Gastroesophageal sphincter (tissue), 4 donors: ENCODE measurements at places on chromosomes 5 and 9.

- ATAC-seq: peak; percentile 66
Measured at GRCh38 chr5:96297290-96297689, 135.8 kb downstream of the PCSK1 start.

DNA sequence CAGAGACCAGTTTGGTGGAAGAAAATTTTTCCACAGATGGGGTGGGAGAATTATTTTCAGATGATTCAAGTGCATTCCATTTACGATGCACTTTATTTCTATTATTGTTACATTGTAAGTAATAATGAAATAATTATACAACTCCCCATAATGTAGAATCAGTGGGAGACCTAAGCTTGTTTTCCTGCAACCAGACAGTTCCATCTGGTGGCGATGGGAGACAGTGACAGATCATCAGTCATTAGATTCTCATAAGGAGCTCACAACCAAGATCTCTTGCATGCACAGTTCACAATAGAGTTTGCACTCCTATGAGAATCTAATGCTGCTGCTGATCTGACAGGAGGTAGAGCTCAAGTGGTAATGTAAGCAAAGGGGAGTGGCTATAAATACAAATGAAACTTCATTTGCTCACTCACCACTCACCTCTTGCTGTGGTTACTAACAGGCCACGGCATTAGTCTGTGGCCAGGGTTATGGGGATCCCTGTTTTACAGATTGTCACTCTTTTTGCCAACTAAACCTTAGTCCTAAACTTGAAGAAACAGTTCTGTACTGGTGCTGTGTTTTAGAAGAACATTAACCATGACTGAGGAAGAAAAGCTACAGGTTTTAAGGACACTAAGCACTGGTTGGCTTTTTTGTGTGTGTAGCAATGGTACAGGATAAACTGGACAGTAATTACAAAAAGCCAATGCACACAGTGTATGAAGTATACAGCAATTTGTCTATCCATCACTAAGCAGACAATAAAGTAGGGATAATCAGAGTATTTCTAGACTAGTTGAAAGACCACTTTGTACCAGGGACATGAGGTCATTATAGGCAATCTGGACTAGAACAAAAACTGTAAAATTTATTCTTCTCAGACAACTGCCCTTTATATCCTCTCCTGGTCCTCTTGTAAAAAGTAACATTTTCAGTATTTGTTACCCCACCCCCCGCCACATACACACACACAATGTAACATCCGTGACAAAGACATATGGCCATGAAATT, 9.9 kb downstream of the TMEM232 start:
- ATAC-seq: no peak

- ATAC-seq: no peak
Measured at GRCh38 chr5:14243766-14244165, 100.6 kb downstream of the TRIO start.

GRCh38 chr9:20884985-20885593, 146.4 kb downstream of the HACD4 start:
- no peak for ATAC-seq

GRCh38 chr9:98997604-98998003, 53.9 kb downstream of the COL15A1 start:
- no peak for ATAC-seq

GRCh38 chr9:97809666-97810344, 43.2 kb upstream of the FOXE1 start:
- ATAC-seq: no peak

GRCh38 chr5:61720829-61721228, 388.8 kb downstream of the ZSWIM6 start:
- ATAC-seq: no peak

GRCh38 chr5:179258922-179259730, 86.1 kb downstream of the ADAMTS2 start:
- ATAC-seq: no peak

- peak; percentile 73 for ATAC-seq
Measured at GRCh38 chr5:157143127-157143971, 684 bp upstream of the MED7 start.

- ATAC-seq: peak; percentile 78
Measured at GRCh38 chr9:86500667-86501435, 146.6 kb upstream of the TUT7 start.

GRCh38 chr5:16493261-16493660, 27.7 kb upstream of the ZNF622 start:
- no peak for ATAC-seq

GRCh38 chr5:168047043-168047668, 244.3 kb upstream of the WWC1 start:
- ATAC-seq: no peak

GRCh38 chr9:127263664-127264063, 910 bp upstream of the GARNL3 start:
- ATAC-seq: no peak

GRCh38 chr5:143140492-143141203, 262.8 kb downstream of the NR3C1 start:
- no peak for ATAC-seq

DNA sequence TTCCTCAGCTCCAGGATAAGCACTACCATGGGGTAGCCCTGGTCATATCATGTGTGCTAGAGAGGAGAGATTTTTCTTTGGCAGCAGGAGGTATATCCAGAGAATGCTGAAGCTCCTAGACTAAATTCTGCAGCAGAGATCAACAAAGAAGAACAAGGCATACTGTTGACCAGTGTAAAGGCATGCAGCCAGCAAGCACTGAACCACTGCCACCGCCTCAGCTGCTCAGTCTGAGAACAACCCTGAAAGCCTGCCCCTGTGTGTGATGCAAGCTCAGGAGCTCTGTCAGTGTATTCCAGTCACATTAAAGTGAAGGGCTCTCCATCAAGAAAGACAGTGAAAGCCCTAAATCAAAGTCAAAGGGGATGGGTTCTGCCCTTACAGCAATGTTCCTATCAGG, 439.5 kb upstream of the CD180 start:
- ATAC-seq: peak; percentile 89

DNA sequence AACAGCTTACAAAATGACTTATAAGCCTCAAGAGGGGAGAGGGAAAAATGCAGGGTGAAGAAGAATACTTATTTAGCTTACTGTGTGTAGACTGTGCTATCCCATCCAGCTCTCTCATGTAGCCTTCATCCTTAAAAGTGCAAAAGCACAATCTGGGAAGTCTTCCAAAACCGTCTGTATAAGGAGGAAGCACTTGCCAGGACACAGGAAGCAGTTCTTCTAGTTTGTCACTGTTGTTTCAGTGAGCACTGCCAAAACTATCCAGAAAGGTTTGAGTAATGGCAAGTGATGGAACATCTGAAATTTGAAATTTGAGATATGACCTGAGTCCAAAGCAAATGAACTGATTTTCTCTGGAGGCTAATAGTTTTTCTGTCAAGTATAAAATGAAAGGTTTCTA, 140.8 kb upstream of the ISL1 start:
- ATAC-seq: no peak

DNA sequence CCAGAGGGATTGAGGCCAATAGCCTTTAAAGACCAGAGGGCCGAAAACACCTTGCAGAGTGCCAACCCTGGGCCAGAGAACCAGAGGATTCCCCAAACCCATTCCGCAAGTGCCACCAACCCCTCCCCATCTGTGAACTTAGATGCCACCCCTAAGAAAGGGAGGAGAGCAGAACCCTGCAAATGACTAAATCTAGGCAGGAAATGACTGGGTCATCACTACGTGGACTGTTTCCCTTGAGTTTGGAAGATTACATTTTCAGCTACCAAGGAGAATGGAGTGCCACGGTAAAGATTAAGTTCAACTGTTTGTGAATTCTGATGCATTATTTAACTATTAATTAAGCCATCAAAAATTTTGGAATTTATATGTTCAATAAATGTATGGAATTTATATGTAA, 142.8 kb downstream of the ENC1 start:
- ATAC-seq: no peak

GRCh38 chr9:22700171-22700570, 253.5 kb downstream of the DMRTA1 start:
- ATAC-seq: no peak

GRCh38 chr9:19408316-19408692, 505 bp upstream of the ACER2 start:
- peak; percentile 53 for ATAC-seq

GRCh38 chr5:177364159-177364962, 6.6 kb downstream of the RGS14 start:
- ATAC-seq: no peak

GRCh38 chr5:171355302-171355724, 32.3 kb upstream of the NPM1 start:
- no peak for ATAC-seq
